ENCODE measurements at places on chromosomes 1 and 21.

- no peak for DNase-seq
Observed at GRCh38 chr1:8435569-8436071, 117.7 kb downstream of the SLC45A1 start.

DNA sequence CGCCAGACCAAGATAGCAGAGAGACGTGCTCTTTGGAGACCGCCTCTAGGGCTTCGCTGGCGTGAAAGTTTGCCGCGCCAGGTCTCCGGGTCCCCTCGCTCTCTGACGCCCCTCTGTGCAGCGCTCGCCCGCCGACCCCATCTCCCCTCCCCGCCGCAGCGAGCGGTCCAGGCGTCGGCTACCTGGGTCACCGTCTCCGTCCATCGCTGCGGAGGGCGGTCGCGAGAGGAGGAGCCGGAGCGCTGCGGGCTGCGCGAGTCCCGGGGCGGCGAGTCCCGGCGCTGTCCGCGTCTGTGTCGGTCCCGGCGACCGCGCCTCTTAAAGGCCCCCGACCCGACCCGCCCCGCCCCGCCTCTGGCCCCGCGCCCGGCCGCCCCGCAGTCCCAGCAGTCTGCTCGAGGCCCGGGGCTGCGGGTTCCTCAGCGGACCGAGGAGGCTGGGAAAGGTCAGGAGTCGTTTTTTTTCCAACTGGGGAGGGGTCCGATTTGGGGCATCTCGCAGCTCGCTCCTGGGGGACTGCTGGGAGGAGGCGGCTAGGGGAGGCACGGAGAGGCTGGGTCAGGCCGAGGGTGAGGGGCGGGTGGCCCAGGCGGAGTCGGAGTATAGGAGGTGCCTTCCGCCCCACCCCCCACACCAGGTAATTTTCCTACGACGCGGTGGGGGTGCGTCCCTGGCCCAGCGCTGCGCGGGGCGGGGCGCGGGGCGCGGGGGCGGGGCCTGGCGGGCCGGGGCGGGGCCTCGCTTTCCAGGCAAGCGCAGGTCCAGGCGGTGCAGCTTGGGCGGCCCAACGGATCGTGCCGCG is at the start of the genes FBXO2 and FBXO44:
Gene FBXO2 (minus strand): TSS at position 293 of the 802 bp plus-strand sequence. CDS start 89 bp downstream, at position 204.
Gene FBXO44 (plus strand): TSS at position 741 of the 802 bp plus-strand sequence. CDS start 959 bp downstream, outside the sequence.
- DNase-seq, result no peak

DNA sequence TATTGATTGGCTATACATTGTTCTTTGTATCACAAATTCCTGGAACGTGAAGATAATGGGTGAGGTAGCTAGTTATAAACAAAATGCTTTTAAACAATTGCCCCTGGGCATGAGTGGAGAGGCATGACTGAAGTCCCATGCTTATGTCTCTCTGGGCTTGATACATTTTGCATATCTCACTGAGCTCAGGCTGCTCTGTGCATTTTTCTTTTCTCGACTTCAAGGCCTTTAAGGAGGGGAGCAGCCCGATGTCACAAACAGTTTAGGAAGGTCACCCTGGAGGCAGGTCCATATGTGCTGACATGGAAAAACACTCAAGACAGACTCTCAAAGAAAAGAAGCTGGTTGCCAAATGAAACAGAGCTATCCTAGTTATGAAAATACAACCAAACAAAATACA is 80.1 kb upstream of the PUM1 start:
- DNase-seq, result no peak

GRCh38 chr1:102120910-102121309 is 124.2 kb upstream of the OLFM3 start:
- DNase-seq, result no peak

DNA sequence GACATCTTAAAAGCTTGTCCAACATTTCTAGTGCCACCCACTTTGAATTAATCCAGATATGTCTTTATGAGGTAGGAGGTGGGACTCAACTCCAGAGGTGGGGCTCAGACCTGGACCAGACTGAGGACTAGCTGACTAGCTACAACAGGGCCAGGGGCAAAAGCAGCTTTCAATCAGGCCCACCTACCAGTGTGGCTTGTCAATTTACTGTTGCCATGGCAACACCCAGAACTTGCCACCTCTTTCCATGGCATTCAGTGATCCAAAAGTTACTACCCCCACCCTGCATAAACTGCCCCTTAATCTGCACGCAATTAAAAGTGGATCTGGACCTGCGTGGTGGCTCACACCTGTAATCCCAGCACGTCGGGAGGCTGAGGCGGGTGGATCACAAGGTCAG is 113.2 kb upstream of the KAZN start:
- no peak for DNase-seq

- DNase-seq, result no peak
Observed at GRCh38 chr1:71502006-71502405, 421.2 kb upstream of the ZRANB2 start.

- no peak for DNase-seq
Observed at GRCh38 chr1:92601044-92601443, 114.3 kb upstream of the GFI1 start.

Measured in renal cortical epithelial cell (primary cell).